ENCODE measurements at places on chromosomes 2 and 18.

GRCh38 chr2:226256709-226257376, 542.8 kb downstream of the IRS1 start:
- H3K27me3 ChIP-seq: no peaks in the 10 kb centered on the region
- H3K4me3 ChIP-seq: no peak overlapping the region
- no peaks in the 10 kb centered on the region for H3K4me1 ChIP-seq
- H3K27ac ChIP-seq: no peak overlapping the region

DNA sequence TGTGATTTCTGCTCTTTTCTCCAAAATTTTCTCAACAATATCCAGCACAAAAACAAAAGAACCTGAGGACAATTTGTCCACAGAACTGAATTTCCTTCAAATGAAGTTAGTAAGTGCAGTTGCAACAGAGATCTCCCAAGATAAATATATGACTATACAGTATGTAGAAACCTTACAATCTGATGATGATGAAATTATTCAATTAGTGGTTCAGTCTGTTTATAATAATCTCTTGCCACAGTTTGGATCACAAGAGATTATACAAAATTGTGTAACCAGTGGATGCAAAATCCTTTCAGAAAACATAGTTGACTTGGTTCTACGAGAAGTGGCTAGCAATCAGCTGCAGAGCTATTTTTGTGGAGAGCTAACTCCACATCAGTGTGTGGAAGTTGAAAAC, 68.7 kb downstream of the FSIP2 start:
- H3K36me3 ChIP-seq: no peaks in the 10 kb centered on the region
- H3K4me3 ChIP-seq: no peak overlapping the region
- no peaks in the 10 kb centered on the region for H3K27me3 ChIP-seq

GRCh38 chr2:54577944-54578647, 122.0 kb downstream of the SPTBN1 start:
- peaks cover 93% of the 10 kb centered on the region for H3K4me1 ChIP-seq
- no peak overlapping the region for H3K4me3 ChIP-seq
- H3K27ac ChIP-seq: peak overlapping the region; percentile 78

GRCh38 chr2:134438371-134438770, 184.5 kb downstream of the MGAT5 start:
- no peaks in the 10 kb centered on the region for H3K4me1 ChIP-seq
- H3K36me3 ChIP-seq: peaks cover 40% of the 10 kb centered on the region
- H3K4me3 ChIP-seq: no peak overlapping the region
- no peak for DNase-seq

- H3K4me3 ChIP-seq: no peak overlapping the region
- DNase-seq: no peak
- H3K36me3 ChIP-seq: peaks cover 28% of the 10 kb centered on the region
- H3K27me3 ChIP-seq: no peaks in the 10 kb centered on the region
Observed at GRCh38 chr2:233474308-233475160, 92.0 kb downstream of the USP40 start.

GRCh38 chr2:96824079-96824870, 8.2 kb downstream of the CNNM3 start:
- no peak overlapping the region for H3K27ac ChIP-seq
- H3K4me3 ChIP-seq: no peak overlapping the region
- no peaks in the 10 kb centered on the region for H3K27me3 ChIP-seq
- H3K36me3 ChIP-seq: peaks cover 54% of the 10 kb centered on the region
- DNase-seq: no peak

DNA sequence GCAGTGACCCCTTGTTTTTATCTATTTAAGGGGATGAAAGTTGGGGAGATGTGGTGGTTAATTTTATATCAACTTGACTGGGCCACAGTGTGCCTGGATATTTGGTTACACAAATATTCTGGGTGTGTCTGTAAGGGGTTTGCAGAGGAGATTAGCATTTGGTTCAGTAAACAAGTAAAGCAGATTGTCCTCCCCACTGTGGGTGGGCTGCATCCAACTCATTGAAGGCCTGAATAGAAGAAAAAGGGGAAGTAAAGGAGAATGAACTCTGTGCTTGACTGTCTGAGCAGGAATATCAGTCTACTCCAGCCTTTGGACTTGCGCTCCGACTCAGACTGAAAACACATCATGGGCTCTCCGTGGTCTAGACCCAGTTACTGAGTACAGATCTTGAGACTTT, 80.9 kb downstream of the GCA start:
- no peaks in the 10 kb centered on the region for H3K4me1 ChIP-seq
- no peak overlapping the region for H3K27ac ChIP-seq
- H3K27me3 ChIP-seq: no peaks in the 10 kb centered on the region
- no peak overlapping the region for H3K4me3 ChIP-seq

GRCh38 chr18:57981308-57982028, 62.6 kb upstream of the NEDD4L start:
- no peaks in the 10 kb centered on the region for H3K36me3 ChIP-seq
- no peak for DNase-seq
- no peaks in the 10 kb centered on the region for H3K27me3 ChIP-seq

DNA sequence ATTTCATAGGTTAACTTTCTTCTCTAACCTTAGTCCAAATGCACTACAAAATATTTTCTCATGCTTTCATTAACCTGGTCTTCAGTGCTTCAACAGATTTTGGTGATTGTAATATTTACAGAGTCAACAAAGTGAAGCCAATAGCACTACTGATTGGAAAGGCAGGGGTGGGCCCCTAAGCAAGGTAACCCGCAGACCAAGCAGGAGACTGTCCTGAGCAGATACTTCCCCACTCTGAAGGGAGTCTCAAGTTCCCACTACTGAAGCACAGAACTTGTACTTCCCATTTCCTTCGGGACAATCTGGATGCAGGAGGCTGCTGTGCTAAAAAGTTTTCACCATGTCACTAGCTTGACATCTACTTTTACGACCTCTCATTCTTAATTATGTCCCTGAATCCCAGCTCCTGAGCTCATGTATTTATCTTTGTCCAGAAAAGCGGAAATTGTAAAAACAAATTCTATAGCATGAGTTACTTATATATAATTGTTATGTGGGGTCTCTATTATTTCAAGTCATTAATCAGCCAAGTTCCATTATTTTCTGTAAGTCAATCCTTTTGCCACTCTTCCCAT, 311.6 kb upstream of the REV1 start:
- no peak overlapping the region for H3K4me3 ChIP-seq
- no peak overlapping the region for H3K27ac ChIP-seq
- no peak for DNase-seq
- no peaks in the 10 kb centered on the region for H3K36me3 ChIP-seq
- no peaks in the 10 kb centered on the region for H3K27me3 ChIP-seq

- H3K4me1 ChIP-seq: no peaks in the 10 kb centered on the region
- H3K36me3 ChIP-seq: no peaks in the 10 kb centered on the region
- no peak overlapping the region for H3K4me3 ChIP-seq
- no peak overlapping the region for H3K27ac ChIP-seq
Observed at GRCh38 chr2:236668531-236668969, 98.9 kb downstream of the ACKR3 start.

DNA sequence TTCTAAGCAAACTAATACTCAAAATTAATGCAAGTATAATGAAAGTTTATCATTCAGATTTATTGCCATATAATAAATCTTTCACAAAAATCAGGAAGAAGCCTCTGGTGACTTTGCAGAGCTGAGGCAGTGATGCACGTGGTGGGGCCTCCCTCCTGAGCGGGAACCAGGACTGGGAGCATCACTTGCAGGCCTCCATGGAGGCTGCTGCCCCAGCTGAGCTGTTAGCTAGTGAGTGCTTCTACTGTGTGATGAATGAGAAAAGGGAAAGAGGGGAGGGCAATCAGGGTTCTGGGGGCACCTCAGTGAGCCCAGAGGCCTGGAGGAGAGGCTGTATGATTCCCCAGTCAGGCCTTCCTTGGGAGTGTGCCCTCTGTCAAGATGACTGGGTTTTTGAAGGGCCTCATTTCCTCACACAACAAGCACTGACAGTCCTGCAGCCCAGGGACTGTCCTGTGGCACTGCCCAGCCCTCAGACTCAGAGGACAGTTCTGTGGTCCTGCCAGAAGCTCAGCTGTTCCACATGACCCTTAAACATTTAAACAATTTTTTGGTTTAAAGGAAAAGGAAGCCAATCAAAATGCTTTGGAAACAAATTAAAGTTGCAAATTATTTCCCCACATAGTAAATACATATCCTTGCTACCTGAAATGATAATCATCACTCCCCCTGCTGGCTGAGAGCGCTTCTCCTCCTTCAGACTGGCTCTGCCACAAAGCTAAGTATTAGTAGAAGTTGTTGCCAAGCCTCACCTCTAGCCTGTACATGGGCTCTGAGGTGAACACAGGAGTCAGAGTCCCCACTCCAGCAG, 90.9 kb upstream of the SMAD7 start:
- DNase-seq: peak; percentile 34
- H3K27ac ChIP-seq: no peak overlapping the region

DNA sequence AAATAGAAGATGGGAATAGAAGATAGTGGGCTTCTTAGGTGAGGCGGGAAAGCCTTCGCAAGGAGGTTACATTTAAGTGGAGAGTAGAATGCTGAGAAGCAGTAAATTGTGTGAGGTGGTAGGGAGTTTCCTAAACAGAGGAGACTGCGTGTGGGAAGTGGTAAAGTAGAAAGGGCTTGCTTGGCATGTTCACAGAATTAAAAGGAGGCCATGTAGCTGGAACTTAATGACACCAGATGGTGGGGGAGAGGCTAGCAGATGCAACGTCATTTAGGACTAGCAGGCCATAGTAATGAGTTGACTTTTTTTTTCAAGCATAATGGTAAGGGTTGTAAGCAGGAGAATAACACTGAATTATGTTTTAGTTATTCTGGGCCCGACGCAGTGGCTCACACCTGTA, 13.0 kb upstream of the RTN4 start:
- H3K4me3 ChIP-seq: no peak overlapping the region
- DNase-seq: no peak
- no peak overlapping the region for H3K27ac ChIP-seq
- no peaks in the 10 kb centered on the region for H3K36me3 ChIP-seq
- no peaks in the 10 kb centered on the region for H3K4me1 ChIP-seq

DNA sequence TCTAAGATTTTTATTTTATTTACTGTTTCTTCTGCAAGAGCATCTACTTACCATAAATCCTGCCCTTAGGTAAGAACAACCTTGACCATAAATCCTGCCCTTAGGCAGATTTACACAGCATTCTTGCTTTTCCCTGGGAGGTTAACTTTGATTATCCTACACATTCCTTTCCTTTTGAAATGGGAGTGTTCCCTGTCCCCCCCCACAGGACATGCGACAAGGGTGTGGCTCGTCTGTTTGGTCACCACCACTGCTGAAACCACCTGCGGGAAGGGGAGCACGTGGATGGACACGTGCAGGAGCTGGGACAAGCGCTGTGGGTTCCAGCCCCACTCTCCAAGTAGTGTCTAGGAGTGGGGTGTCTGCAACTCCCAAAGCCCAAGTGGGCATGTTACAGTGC, 239.3 kb upstream of the SP5 start:
- no peak overlapping the region for H3K27ac ChIP-seq
- H3K36me3 ChIP-seq: no peaks in the 10 kb centered on the region
- no peak for DNase-seq

- H3K27ac ChIP-seq: no peak overlapping the region
- H3K4me1 ChIP-seq: no peaks in the 10 kb centered on the region
Observed at GRCh38 chr2:66555501-66556324, 120.8 kb downstream of the MEIS1 start.

GRCh38 chr2:85844486-85844885, 44.3 kb downstream of the ST3GAL5 start:
- H3K4me1 ChIP-seq: no peaks in the 10 kb centered on the region
- H3K27ac ChIP-seq: no peak overlapping the region
- H3K36me3 ChIP-seq: peaks cover 23% of the 10 kb centered on the region
- no peak overlapping the region for H3K4me3 ChIP-seq
- DNase-seq: no peak
- no peaks in the 10 kb centered on the region for H3K27me3 ChIP-seq

Measured in effector memory CD4-positive, alpha-beta T cell (primary cell).